Upper lobe of right lung (tissue), 1 donor: ENCODE measurements at places on chromosomes 12 and 14. TPM values are rescaled to one million over a fixed set of nuclear protein-coding genes. Genes with fewer than 3 reads are reported as not detected.
A peak's percentile ranks its signal among the peaks of the same experiment; 100 is the strongest.

DNA sequence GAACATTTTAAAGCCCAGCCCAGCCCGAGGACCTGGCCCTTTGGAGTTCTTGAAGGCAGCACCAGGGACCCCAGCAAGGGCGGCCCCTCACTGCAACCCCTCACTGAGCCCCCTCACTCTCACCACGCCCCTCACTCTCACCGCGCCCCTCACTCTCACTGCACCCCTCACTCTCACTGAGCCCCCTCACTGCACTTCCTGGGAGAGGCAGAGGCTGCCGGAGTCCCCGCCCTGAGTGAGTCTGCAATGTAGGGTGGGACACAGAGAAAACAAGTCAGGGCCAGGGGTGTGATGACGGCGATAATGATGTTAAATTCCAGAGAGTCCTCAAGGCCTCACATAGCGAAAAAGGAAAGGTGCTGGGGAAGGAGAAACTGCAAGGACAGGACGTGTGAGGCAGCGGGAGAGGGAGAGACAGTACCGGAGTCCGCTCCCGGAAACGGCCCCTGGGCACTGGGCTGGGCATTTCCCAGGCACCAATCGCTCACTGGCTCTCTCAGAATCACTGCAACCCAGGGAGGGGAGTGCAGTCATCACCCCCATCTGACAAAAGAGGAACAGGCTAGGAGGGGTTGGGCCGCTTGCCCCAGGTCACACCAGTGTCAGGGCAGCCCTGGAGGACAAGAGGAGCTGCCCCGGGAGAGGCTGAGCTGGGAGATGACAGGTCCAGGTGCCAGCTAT is 24.9 kb downstream of the CCDC88C start:
- no peak for DNase-seq
- H3K4me3 ChIP-seq, result no peak overlapping the region
- no peak overlapping the region for H3K27ac ChIP-seq
- H3K36me3 ChIP-seq, result no peaks in the 10 kb centered on the region
- peaks cover 16% of the 10 kb centered on the region for H3K4me1 ChIP-seq

GRCh38 chr12:51128919-51129318 is 44.0 kb downstream of the TFCP2 start:
- no peak for DNase-seq
- no peak overlapping the region for H3K27ac ChIP-seq
- H3K36me3 ChIP-seq, result peaks cover 10% of the 10 kb centered on the region
- no peaks in the 10 kb centered on the region for H3K4me1 ChIP-seq
- H3K4me3 ChIP-seq, result no peak overlapping the region
- H3K27me3 ChIP-seq, result no peaks in the 10 kb centered on the region

DNA sequence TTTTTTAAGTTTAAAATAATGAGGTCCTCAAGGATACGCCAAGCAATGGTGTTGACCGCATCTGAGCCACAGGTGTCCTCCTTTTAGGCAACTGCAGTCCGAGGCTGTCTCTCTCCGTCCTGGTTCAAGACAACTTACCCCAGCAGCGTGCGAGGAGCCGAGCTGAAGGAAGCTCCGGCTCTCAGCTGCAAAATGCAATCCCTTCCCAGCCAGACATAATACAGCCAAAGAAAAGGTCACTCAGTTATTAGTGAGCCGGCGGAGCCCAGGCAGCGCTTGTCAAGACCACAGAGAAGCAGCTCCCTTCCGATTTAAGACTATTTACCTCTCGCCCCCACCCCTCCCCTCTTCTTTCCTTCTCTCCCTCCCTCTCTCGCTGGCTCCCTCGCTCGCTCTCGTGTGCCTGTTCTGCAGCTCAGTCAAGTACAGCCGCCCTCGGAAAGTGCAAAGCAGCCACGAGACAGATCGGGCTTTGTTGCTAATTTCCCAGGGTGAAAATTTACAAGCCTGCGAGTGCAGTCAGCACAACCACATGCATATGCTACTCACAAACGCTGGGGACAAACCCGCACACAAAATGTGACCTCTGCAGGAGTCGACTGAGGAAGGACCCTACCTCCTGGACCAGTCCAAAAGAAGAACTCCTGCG is 363 bp upstream of the LMO3 start:
- no peaks in the 10 kb centered on the region for H3K27me3 ChIP-seq
- peak overlapping the region; percentile 72 for H3K27ac ChIP-seq
- H3K36me3 ChIP-seq, result no peaks in the 10 kb centered on the region
- H3K4me3 ChIP-seq, result peak overlapping the region; percentile 54

GRCh38 chr12:69328426-69328825 is 19.8 kb upstream of the LYZ start:
- no peak for DNase-seq
- peaks cover 16% of the 10 kb centered on the region for H3K4me1 ChIP-seq
- H3K27me3 ChIP-seq, result no peaks in the 10 kb centered on the region
- H3K27ac ChIP-seq, result no peak overlapping the region
- H3K4me3 ChIP-seq, result no peak overlapping the region
- no peaks in the 10 kb centered on the region for H3K36me3 ChIP-seq

- no peak for DNase-seq
- no peak overlapping the region for H3K27ac ChIP-seq
- H3K36me3 ChIP-seq, result no peaks in the 10 kb centered on the region
- no peaks in the 10 kb centered on the region for H3K27me3 ChIP-seq
Observed at GRCh38 chr14:91112194-91112593, 1.7 kb upstream of the DGLUCY start.

DNA sequence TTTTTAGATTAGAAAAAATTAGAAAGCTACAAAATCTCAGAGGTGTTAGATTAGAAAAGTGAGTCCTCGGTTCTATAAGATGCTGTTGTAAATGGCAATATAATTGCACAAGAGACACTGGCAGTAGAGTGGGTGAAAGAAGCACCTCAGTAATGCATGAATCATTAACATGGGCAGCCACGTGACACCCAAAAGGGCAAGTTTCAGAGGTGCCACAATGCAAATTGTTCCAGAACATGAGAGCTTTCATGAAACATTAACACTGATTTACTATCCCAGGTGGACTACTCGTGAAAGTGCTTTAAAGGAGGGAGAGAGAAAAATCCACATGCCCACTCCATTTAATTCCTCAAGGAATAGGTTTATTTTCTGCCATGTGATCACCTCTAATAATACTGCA is 108.4 kb downstream of the PTPRR start:
- H3K4me1 ChIP-seq, result no peaks in the 10 kb centered on the region
- no peaks in the 10 kb centered on the region for H3K36me3 ChIP-seq
- H3K27ac ChIP-seq, result no peak overlapping the region
- no peaks in the 10 kb centered on the region for H3K27me3 ChIP-seq

DNA sequence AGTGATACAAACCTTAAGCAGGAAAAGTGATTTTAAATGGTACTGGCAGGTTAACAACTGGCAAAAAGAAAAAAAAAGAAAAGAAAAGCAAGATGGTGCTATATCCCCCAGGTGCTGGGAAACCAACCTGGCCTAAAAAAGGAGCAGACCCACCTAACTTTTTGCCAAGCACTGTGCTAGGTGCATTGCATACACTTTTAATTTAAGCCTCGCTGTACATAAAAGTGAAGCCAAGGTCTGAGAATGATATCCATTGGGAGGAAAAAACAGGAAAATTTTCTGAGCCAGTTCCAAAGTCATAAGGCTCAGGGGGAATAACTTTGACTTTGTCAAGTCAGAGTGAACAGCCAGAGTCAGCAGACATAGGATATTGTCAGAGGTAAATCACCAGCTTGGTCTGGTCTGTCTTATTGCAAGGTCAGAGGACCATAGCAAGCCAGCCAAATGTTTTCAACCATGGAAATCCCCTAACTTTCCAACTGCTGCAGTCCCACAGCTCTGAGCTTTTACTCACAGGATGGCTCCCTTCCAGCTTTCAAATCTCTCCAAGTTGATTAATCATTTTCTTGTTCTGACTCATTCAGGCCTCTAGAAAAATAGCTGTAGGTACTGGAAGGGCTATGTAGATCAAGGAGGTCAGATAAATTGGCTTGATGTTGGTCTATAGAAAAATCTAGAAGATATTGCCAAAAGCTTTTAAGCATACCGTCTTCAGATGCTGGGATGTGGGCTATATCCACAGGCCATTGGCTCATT is 412.9 kb downstream of the RAD51B start:
- peak overlapping the region; percentile 27 for H3K27ac ChIP-seq
- DNase-seq, result no peak
- H3K36me3 ChIP-seq, result no peaks in the 10 kb centered on the region
- H3K27me3 ChIP-seq, result no peaks in the 10 kb centered on the region

Gene ACVRL1
- 223 TPM for total RNA-seq
